ENCODE measurements at places on chromosomes 7 and 10.
A peak's percentile ranks its signal among the peaks of the same experiment; 100 is the strongest.

DNA sequence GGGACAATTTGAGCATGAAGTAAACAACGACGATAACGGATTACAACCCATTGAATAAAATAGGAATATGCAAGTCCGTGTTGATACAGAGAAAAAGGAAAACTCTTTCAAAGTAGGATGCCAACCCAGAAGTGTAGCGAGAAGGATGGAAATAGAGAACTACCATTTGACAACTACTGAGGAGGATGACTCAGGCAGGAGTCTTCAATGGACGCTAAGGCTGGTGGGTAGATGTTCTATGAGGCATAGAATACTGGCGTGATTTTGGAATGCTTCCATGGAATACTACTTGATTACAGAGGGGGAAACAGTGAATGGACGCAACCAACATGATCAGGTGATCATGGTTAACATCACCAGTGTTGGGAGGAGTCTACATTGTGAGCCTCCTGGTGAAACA is 828 bp upstream of the CFAP70 start:
- no peak for DNase-seq

GRCh38 chr7:25454562-25455041 is 226.3 kb upstream of the NPVF start:
- peak; percentile 38 for DNase-seq

GRCh38 chr7:47153058-47153457 is 428.9 kb downstream of the TNS3 start:
- DNase-seq: peak; percentile 47

DNA sequence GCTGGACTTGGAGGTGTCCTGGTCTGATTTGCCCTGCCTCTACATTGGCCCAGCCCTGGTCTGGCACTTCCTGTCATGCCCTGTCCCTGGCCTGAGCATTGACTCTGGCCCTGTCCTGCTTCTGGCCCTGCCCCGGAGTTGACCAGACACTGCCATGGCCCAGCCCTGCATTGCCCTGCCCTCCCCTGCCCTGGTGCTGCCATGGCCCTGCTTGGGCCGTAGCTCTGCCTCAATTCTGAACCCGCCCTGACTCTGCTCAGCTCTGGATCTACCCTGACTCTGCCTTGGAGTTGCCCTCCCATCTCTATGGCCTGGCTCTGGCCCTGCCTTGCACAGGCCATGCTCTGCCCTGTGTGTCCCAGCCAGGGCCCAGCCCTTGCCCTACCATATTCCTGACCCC is 647.1 kb downstream of the ZNF37A start:
- DNase-seq: no peak

DNA sequence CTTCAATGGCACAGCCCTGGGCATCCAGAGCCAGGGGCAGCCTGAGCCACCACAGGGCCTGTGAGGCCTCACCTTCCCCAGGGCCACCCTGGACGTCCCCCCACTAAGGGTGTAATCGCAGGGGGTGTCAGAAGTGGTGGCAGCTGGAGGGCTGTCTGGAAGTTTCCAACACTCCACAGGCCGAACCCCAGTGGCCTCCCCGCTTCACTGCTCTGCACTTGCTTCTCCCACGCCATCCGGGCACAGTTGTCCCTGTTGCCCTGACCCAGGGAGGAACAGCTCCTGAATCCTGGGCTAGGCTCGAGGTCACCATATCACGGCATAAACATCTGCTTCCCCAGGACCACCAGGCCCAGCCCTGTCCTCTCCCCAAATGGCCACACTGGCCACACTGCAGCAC is 276.6 kb downstream of the MAD1L1 start:
- DNase-seq: no peak

DNA sequence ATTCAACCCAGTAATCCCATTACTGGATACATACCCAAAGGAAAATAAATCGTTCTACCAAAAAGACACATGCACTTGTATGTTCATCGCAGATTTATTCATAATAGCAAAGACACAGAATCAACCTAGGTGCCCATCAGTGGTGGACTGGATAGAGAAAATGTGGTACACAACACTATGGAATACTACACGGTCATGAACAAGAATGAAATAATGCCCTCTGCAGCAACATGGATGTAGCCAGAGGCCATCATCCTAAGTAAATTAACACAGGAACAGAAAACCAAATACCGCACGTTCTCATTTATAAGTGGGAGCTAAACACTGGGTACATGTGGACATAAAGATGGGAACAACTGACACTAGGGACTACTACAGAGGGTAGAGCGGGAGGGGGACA is 120.4 kb downstream of the MICU1 start:
- DNase-seq: no peak

DNA sequence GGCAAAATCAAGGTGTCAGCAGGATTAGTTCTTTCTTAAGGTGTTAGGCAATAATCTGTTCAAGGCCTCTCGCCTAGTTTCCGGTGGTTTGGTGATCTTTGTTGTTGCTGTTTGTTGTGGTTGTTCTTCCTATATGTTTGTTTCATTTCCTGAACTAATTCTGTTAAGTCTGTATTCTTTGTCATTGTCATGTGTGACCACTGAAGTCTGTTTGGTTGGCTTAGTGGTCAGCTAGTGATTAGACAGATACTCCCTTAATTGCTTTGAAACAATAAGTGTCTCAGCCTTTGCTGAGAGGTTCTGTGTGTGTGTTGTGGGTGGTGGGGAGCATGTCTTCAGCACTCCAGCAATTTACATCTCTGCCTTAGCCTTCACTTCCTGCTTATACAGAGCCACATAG is 46.0 kb downstream of the ABCC2 start:
- no peak for DNase-seq

DNA sequence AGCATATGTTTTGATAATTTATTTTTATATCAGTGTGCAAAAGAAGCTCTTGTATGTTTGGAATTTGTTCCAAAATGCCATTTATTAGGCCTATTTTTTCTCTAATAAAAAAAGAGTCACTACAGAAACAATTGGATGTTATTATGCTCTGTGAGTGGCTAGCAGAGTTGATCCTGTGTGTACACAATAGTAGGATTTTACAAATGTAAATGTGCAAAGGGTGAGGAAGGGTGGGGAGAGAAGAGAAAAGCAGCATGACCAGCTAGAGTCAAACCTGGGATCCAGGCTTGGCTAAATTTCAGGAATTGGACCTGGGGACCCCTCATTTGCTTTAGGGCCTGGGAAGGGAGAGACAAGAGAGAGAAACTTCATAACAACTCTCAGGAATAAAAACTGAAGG is 32.5 kb downstream of the SEMA3A start:
- DNase-seq: no peak

- DNase-seq: no peak
Measured at GRCh38 chr7:94240902-94241301, 153.8 kb upstream of the COL1A2 start.

GRCh38 chr7:51261950-51262795 is 54.4 kb downstream of the COBL start:
- DNase-seq: no peak

DNA sequence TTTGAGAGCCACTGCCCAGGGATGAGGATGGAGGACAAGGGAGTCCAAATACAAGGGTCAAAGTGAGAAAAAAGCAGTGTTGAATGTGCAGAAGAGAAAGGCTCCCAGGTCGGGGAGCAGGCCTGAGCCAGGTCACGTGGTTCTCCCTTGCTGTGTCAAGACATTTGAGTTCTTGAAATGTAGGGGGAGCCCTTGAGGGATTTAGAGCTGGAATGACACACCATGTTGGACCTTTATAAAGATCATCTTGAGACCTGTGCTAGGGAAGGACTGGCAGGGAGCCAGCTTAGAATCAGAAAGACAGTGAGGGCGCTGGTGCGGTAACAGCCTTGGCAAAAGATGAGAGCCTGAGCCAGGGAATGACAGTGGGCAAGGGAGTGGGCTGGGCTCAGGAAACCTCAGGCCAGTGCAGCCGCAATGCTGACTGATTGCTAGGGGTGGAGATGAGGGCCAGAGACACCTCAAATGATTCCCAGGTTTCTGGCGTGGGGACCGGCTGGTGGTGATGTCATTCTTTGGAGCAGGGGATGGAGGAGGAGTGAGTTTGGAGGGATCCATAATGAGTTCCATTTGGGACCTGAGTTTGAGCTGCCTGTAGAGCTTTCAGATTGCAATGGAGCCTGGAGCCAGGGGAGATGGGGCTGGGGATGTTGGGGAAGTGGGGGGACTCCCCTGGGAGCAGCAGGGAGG is 120.1 kb downstream of the PTPN20 start:
- DNase-seq: peak; percentile 60
